ENCODE measurements at places on chromosomes 11 and 22. TPM values are rescaled to one million over a fixed set of nuclear protein-coding genes. Genes with fewer than 3 reads are reported as not detected.

- DNase-seq = no peak
Measured at GRCh38 chr11:72778535-72779494, 15.0 kb downstream of the STARD10 start.

GRCh38 chr11:19232910-19233503, 7.7 kb downstream of the E2F8 start:
- no peak for DNase-seq

DNA sequence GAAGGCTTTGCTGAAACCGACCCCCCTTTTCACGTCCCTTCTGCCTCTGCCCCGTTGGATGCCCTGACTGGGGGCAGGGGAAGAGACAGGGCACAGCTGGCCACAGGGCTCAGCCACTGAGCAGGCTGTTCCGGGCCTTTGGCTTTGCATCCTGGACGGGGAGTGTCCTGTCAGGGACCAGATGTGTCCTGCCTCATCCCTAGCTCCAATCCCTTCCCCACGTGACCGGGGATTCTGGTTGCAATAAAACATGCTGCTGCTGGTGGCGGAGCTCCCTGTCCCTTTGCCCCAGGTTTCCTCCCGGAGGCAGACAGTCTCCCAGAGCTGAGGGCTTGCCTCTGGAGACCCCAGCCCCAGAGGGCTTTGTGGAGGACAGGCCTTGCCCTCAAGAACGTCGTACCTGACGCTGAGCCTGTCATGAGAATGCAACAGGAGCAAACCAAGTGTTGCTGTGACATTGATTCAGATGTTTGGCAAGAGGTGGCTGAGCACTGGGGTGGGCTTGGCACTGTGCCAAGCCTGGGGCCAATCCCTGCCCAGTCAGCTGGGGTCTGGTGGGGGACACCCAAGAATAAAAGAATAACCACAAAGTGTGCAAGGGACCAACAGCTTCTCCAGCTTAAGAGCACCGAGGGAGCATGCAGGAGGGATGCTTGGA, 7.3 kb downstream of the CDC42EP2 start:
- no peak for DNase-seq

DNA sequence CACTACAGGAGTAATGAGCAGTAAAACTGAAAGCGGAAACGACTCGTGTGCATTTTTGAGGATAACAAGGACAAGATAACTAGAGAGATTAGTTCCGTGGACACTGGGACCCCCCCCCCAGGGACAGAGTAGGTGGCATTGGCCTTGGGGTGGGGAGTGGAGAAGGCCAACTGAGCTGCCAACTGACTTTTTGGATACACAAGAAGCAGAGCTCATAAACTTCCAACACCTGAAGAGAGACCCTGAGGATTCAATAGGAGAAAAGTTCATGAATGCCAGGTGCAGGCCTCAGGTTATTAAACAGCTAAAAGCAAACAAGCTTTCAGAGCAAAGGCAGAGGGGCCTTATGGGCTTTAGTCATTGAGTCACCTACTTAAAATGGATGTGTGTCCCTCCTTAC, 17.6 kb upstream of the PRSS23 start:
- no peak for DNase-seq

Gene AHNAK
- total RNA-seq = 636 TPM

Gene USH1C
- 0.66 TPM for total RNA-seq

Gene ARHGAP20
- total RNA-seq = 34.6 TPM

Gene MUC15
- total RNA-seq = not detected
